SK-MEL-5 (cell line): ENCODE measurements at places on chromosomes 2 and 18. TPM values are rescaled to one million over a fixed set of nuclear protein-coding genes. Genes with fewer than 3 reads are reported as not detected.

POMC gene
- total RNA-seq, result not detected in 2 replicates

TRABD2A gene
- total RNA-seq, result 0.98 and 2.9 TPM in 2 replicates

LRRTM4 gene
- 0.05 TPM in 1 of 2 replicates, not detected in the other for total RNA-seq

WDR7 gene
- 9.3 and 10.0 TPM in 2 replicates for total RNA-seq

LOXHD1 gene
- not detected in 2 replicates for total RNA-seq

TMEM169 gene
- total RNA-seq, result 0.16 and 0.67 TPM in 2 replicates

SAG gene
- not detected in 2 replicates for total RNA-seq

MAB21L4 gene
- total RNA-seq, result not detected in 2 replicates

CRYGD gene
- not detected in 2 replicates for total RNA-seq

AP1S3 gene
- total RNA-seq, result 12.7 and 15.5 TPM in 2 replicates

HMSD gene
- not detected in 2 replicates for total RNA-seq

GALR1 gene
- total RNA-seq, result not detected in 2 replicates

AUP1 gene
- total RNA-seq, result 366 and 433 TPM in 2 replicates

RDH14 gene
- total RNA-seq, result 38.4 and 47.2 TPM in 2 replicates

ERFE gene
- total RNA-seq, result 22.3 and 29.3 TPM in 2 replicates

PTGR3 gene
- 7.2 and 10.0 TPM in 2 replicates for total RNA-seq

MC5R gene
- total RNA-seq, result not detected in 2 replicates

RAB27B gene
- 0.03 TPM in 1 of 2 replicates, not detected in the other for total RNA-seq

SLC5A6 gene
- 87.1 and 89.2 TPM in 2 replicates for total RNA-seq

PLCL1 gene
- total RNA-seq, result 0.83 and 0.90 TPM in 2 replicates

DHRS9 gene
- not detected in 2 replicates for total RNA-seq

CLIP4 gene
- total RNA-seq, result 68.7 and 73.7 TPM in 2 replicates

RBFA gene
- 33.2 and 33.7 TPM in 2 replicates for total RNA-seq

PIKFYVE gene
- total RNA-seq, result 50.9 and 52.0 TPM in 2 replicates

L3MBTL4 gene
- 2.0 and 2.2 TPM in 2 replicates for total RNA-seq
